SW480 (cell line): ENCODE measurements at places on chromosomes 1 and 21.

DNA sequence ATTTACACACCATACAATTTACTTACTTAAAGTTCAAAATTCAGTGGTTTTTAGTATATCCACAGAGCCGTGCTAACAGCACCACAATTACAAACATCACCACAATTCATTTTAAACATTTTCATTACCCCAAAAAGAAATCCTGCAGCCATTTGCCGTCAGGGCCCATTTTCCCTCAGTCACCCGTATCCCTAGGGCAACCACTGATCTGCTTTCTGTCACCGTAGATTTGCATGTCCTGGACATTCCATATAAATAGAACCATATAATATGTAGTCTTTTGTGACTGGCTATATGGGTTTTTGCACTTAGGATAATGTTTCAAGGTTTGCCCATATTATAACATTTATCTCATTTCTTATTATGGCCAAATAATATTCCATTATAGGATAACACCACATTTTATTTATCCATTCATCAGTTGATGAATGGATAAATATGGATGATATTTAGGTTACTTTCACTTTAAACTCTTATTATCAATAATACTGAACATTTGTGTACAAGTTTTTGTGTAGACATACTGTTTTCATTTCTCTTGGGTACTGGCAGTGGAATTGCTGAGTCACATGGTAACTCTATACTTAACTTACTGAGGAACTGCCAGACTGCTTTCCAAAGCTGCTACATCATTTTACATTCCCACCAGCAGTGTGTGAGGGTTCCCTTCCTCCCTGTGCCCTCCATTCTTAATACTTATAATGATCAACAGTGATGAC lies 68.9 kb downstream of the ST3GAL3 start:
- DNase-seq = no peak

GRCh38 chr1:44911026-44911425 lies 68.0 kb upstream of the PTCH2 start:
- no peak for DNase-seq

- DNase-seq = no peak
Measured at GRCh38 chr1:9850442-9851162, 26.8 kb upstream of the CLSTN1 start.

DNA sequence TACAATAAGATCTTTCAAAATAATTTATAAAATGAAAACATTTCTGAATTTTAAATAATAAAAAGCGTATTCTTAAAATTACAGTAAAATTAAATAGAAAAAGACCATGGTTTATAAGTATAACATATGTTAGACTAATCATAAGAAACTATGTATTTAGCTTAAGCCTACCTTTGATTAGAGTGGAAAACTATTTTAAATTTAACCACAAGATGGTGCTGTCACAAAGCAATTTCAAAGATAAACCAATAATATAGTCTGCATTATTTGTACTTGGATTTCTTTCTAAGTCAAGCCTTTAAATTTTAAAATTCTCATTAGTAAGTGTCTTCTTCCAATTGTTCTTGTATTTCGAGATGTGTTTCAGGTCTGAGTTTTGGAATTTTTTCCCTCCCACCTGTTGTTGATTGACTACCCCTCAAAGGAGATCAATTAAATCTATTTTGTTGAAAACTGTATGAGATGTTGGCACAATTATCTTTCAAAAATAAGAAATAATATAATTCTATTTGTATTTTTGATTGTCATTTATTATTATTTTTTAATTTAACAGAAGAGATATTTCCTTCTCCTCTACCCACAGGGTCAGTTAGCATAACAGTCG lies 459.8 kb downstream of the KCNT2 start:
- peak; percentile 13 for DNase-seq

- peak; percentile 33 for DNase-seq
Measured at GRCh38 chr1:18575620-18576019, 55.0 kb upstream of the PAX7 start.

- DNase-seq = no peak
Measured at GRCh38 chr1:151635479-151636072, 23.7 kb downstream of the SNX27 start.

GRCh38 chr1:206975306-206975705 lies 5.0 kb upstream of the FCAMR start:
- no peak for DNase-seq

GRCh38 chr1:39526466-39527189 lies 35.2 kb downstream of the BMP8A start:
- DNase-seq = no peak

DNA sequence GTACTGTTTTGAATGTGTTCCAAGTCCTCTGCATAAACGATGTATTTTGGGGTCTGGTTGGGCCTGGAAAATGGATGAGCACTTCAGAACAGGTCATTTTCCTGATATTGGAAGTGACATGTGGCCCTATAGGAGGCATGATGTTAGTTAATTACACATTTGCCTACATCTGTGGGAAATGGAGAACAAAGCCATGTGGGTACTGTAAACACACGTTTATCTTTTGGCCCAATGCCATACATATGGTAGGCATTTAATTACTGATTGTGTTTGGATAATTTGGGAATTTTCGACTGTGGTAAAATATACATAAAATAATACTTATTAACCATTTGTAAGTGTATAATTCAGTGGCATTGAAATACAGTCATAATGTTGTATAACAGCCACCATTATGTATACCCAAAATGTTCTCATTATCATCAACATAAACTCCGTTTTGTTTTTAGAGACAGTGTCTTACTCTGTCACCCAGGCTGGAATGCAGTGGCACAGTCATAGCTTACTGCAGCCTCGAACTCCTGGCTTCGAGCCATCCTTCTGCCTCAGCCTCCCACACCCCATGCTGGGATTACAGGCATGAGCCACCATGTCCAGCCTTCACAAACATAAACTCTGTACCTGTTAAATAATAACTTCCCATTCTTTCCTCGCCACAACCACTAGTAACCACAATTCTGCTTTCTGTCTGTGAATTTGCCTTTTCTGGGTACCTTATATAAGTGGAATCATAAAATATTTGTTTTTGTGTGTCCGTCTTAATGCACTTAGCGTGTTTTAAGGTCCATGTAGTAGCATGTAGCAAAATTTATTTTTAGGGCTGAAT lies 11.9 kb upstream of the RNPEP start:
- DNase-seq = no peak

DNA sequence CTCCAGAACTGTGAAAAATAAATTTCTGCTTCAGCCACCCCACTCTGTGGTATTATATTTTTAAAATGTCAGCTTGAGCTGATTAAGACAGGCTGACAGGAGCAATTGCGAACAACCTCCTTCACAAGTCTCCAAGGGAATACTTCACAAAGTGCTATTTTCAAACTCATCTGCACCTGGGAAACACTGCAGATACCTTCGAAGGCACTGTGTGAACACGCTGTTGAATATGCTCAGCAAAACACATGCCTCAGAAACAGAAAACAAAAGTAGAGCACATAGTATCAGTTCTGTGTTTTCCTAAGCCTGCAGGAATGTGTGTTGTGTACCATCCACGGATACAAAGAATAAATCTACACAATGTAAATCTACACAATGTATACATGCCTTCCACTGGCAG lies 10.6 kb downstream of the TSPAN2 start:
- DNase-seq = no peak

DNA sequence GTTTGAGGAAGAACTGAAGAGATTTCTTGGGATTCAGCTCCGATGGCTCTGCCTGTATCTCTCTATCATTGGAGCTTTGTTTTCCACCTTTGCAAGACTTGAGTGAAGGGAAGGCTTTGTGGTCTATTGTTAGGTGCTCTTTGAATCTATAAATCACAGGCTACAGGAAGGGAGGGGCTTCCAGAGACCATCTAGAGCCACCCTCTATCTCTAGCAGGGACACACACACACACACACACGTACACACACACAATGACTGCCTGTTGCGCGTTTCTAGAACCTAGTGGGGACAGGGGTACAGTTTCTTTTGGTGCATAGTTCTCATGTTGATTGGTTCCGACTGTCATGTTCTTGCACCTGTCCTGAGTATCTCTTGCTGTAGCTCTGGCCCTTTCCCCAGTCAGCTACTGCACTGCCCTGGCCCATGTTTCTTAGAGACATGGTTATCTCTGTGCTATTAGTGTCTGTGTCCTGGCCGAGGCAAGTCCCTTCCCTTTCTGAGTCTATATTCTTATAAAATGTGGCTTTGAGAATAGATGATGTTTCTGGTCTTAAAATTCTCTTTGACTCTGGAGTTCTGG lies 60.7 kb downstream of the MAN1C1 start:
- DNase-seq = no peak

DNA sequence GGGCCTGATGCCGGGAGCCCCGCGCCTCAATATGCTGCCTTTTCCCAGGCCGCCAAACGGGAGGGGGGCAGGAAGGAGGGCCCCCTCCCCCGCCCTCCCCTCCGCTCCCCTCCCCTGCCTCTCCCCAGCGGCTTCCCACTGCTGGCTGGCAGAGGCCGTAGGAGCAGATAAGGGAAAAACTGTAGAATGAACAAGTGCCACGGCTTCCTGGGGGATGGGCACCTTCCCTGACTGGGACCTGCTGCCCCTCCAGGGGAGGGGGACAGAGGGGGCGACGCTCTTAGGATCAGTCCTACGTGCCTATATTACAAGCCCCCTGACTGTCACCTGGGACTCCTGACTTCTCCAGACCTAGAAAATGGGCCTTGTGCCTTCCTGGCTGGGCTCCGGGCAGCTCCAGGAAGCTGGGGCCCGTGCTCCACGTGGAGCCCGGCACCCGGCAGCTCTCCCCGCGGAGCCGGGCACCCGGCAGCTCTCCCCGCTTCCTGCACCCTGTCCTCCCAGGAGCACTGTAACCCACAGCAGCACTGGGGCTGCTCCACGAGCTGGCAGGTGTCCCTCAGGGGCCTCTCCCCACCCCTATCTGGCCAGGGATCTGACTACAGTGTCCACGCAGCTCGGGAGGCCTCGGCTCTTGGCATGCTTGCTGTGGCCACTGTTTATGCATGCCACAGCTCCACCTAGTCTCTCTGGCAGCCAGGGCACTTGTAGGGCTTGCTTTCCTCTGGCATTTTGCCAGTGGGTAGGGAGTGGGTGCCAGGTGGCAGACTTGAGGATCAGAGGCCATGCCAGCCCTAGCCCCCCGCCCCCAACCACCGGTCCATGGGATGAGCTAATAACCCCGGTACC lies 674 bp upstream of the HES5 start:
- peak; percentile 65 for DNase-seq

DNA sequence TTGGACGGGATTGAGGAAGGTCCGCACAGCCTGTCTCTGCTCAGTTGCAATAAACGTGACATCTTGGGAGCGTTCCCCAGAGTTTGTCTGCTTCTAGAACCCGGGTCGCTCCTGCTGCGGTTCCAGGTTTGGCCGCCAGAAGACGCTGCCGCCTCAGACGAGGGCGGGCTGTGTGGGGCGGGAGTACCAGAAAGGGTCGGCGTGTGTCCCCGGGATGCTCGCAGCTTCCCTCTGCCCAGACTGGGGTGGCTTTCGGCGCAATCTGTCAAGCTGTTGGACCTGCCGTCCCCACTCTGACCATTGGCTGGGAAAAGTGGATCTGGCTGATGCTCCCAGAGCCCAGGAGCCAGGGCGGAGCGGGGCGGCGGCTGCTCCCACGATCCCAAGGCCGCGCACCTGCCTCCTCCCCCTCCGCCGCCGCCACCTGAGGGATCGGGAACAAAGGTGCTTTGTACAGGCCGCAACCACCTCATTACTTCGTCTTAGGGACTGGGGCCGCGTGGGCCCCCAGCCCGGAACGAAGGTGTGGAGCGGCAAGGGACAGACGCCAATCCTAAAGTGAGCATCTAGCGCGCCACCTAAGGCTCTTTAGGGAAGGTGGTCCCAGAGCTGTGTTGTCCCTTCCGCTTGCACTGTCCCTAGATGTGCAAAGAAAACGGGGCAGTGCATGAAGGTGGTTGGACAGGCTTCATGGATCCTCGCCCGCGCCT lies 683 bp upstream of the EFNA4 start:
- peak; percentile 82 for DNase-seq

GRCh38 chr21:35651196-35651595 lies 409.1 kb downstream of the SETD4 start:
- DNase-seq = no peak

- DNase-seq = peak; percentile 39
Measured at GRCh38 chr1:40646315-40646714, 19.2 kb downstream of the RIMS3 start.

GRCh38 chr1:3696689-3697088 lies 44.4 kb downstream of the TP73 start:
- DNase-seq = no peak

GRCh38 chr1:8701794-8702471 lies 115.5 kb downstream of the RERE start:
- peak; percentile 54 for DNase-seq

DNA sequence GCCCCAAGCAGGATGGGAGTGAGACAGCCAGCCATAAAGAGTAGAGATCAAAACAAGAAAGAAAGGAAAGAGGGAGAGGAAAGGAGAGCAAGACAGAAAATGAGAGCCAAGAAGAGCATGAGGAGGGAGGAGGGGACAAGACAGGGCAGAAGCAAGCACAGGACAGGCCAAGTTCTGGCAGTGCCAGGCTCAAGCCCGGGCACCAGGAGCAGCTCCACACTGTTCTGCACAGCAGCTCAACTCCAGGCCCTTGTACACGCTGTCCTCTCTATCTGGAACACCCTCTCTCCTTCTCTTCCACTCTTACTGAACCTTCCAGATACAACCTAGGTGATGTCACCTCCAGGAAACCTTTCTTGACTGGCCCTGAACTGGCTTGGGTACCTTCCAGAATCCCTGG lies 11.7 kb downstream of the IFFO2 start:
- no peak for DNase-seq

GRCh38 chr1:94395231-94395630 lies 23.0 kb upstream of the ABCD3 start:
- DNase-seq = no peak

DNA sequence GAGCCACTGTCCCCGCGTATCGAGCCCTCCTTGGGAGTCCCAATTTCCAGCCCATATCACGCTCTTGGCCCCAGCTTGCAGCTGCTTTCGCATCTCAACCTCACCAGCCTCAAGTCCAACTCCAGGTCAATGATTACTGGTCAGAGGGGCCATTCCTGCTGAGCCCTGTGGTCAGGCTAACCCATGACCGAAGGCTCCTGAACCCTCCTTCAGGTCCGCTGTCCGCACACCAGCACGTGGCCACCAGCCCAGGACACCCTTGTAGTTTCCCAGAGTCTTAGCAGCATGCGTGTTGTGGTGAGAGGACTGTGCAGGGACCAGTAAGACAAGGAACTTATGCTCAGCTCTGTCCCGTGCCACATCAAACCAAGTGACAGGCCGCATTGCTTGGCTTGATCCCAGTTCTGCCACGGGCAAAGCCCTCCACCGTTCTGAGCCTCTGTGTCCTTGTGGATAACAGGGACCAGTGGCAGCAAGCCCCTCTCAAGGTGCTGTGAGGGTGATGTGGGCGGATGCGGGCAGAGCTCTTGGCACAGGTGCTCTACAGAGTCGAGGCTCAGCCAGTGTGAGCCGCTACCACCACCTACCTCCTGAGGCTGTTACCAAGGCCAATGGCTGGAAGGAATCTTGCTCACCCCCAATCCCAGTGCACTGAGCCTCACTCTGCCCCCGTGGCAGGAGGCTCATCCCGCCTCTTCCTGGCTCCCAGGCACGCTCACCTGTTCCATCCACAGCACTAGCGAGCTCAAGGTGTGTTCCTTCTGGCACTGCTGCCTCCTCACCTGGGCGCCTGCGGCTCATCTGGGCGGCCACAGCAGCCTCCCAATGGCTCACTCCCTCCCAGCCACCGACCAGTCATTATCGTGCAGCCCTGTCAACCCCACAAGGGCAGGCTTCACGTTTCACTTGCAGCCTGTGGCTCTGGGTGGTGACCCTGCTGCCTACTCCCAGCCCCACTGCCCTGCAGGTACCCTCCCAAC lies 20.4 kb downstream of the KRTAP10-1 start:
- DNase-seq = no peak
